ENCODE measurements at places on chromosomes 4 and X.

GRCh38 chr4:80240976-80241375, 25.5 kb upstream of the FGF5 start:
- DNase-seq: no peak

GRCh38 chrX:17032351-17032750, 85.9 kb downstream of the REPS2 start:
- no peak for DNase-seq

DNA sequence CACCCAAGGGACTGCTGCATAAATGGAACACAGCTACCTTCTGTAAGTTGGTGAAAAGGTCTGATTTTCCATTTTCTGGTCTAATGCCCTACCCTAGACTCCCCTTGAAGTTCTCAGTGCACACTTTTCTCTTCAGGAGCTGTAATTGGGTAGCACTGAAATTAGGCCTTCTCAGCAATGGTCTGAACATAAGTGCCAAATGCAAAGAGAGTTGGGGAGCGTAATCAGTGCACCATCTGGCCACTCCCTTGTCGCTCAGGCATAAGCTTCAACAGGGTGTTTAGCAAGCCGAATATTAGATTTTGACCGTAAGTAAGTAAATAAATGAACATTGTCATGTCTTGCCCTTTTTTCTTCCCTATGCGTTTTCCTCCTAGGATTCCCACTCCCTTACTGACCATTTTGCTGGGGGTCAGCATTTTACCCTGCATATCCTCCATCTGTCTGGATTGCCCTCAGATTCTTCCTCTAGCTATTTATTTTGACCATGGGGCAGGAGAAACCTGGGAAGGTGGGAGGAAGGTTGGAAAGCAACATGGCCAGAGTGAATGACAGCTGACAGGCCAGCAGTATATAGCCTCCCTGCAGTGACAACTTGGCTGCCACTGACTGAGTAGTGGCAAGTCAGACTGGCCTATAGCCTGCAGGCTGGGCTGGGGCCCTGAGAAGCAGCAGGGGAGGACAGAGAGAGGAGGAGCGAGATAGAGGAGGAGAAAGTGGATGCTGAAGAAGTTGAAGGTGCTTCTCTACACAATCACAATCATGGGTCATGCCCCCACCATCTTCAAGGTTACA, 2.7 kb downstream of the NHSL2 start:
- no peak for DNase-seq

DNA sequence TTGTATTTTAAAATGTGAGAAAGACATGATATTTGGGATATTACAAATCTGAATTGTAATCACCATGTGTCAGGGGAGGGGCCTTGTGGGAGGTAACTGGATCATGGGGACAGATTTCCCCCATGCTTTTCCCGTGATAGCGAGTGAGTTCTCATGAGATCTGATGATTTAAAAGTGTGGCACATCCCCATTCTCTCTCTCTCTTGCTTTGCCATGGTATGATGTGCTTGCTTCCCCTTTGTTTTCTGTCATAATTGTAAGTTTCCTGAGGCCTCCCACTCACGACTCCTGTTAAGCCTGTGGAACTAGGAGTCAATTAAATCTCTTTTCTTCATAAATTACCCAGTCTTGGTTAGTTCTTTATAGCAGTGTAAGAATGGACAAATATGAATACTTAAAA, 39.0 kb downstream of the CCDC158 start:
- DNase-seq: no peak

DNA sequence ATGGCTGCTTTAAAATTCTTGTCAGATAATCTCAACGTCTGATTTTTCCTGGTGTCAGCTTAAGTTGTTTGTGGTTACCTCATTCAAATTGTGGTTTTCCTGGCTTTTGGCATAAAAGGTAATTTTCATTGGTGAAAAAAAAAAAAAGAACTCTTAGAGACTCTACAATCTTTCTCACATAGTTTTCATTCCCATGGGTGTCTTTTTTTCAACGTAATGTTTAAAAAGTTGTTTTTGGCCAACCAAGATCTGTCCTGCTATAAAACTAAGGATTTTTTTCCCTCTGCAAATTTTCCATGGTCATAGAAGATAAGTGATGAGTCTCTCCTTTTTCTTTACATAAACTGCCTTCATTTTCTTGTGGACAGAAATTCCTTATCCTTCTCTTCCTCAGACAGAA, 28.9 kb upstream of the RPS6KA6 start:
- no peak for DNase-seq

GRCh38 chr4:78971776-78972175, 32.5 kb upstream of the PAQR3 start:
- DNase-seq: no peak

DNA sequence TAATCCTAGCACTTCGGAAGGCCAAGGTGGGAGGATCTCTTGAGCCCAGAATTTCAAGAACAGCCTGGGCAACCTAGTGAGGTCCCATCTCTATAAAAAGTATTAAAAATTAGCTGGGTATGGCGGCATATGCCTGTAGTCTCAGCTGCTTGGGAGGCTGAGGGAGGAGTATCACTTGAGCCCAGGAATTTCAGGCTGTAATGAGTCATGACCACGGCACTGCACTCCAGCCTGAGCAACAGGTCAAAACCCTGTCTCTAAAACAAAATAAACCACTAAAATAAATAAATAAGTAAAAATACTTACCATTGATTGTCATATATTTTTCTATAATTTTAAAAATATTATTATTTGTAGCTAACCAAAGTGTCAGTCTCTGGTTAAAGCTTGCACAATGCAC, 315.6 kb upstream of the SMIM31 start:
- DNase-seq: no peak

GRCh38 chrX:138255373-138255772, 456.1 kb downstream of the FGF13 start:
- DNase-seq: no peak

GRCh38 chr4:130044788-130045531, 949.0 kb downstream of the C4orf33 start:
- DNase-seq: no peak

- peak; percentile 96 for DNase-seq
Observed at GRCh38 chrX:77899081-77899828, at the start of gene COX7B. Gene COX7B, plus strand, starts transcription at chrX:77899468. Its CDS starts 86 bp downstream, at chrX:77899554.

GRCh38 chrX:46873746-46874145, 36.9 kb downstream of the RP2 start:
- no peak for DNase-seq

GRCh38 chr4:93320356-93320755, 508.2 kb upstream of the ATOH1 start:
- DNase-seq: no peak

DNA sequence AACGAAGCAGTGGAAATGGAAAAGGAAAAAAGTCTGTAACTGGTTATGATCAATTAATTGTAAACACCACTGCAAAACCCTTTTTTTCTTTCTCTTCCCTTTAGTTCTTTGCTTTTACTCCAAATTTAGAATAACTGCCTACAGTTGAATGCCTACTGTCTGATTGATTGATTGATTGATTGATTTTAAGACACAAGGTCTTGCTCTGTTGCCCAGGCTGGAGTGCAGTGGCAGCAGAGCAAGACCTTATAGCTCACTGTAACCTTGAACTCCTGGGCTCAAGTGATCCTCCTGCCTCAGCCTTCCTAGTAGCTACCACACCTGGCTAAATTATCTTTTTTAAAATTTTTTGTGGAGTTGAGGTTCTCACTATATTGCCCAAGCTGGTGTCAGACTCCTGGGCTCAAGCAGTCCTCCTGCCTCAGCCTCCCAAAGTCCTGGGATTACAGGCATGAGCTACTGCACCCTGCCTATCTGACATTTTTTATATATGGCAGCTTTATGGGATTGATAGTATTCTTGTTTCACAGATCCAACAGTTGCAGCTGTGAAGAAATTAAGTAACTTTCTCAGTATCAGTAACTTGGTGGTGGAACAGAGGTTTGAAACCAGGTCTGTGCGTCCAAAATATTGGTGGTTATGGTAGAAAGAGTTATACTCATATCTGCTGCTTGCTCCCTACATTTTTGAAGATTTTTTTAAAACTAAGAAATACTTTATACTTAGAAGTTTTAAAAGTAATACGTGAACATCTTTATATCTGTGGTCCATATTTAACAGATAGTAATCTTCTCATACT, 12.4 kb downstream of the UBE2K start:
- no peak for DNase-seq

DNA sequence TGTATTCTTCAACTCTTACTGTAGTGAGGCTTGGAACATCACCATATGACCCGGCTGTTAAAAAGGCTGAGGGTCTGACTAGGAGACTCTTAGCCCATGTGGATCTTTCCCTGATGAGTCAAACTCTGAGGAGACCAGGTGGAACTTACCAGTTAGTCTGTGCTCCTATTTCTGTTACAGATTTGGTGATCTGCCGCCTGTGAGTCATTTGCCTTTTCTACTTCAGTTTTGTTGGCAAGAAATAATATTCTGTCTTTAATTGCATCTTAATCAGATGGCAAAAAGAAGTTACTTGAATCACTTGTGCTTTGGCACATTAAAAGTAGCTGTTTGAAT, 48.4 kb downstream of the MTM1 start:
- DNase-seq: no peak

DNA sequence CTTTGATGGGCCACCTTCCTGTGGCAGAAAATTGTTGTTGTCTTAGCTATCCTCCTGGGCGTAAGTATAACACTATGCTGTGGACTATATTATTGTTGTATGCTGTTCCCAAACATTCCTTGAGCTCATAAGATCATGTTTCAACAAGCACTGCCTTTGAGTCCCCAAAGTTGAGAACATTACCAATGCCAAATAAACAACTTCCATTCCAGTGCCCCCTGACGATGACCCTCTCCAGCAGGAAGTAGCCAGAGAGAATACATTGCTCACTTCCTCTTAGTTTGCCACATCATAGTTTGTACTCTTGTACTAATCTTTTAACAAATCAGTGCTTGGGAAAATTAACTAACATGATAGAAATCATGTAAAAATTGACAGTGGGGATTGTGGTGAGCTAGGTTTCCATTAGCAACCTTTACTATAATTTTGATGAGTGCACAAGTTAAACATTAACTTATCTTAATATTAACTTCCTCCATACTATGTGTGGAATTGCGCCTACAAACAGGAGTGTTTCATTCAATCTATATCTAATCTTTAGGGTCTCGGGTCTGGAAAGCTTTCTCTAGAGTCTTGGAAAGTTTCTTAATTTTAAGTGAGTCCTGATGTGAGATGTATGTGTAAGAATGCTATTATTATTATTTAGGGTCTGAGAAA, 20.3 kb upstream of the DHX15 start:
- DNase-seq: no peak

- peak; percentile 81 for DNase-seq
Observed at GRCh38 chr4:118034053-118034785, at the start of gene NDST3. Gene NDST3, plus strand, starts transcription at chr4:118034486. Its CDS starts 19,425 bp downstream, at chr4:118053911.

GRCh38 chrX:134647477-134647877, 10.8 kb downstream of the PLAC1 start:
- DNase-seq: no peak

GRCh38 chrX:39896951-39897740, 200.6 kb downstream of the BCOR start:
- DNase-seq: no peak

DNA sequence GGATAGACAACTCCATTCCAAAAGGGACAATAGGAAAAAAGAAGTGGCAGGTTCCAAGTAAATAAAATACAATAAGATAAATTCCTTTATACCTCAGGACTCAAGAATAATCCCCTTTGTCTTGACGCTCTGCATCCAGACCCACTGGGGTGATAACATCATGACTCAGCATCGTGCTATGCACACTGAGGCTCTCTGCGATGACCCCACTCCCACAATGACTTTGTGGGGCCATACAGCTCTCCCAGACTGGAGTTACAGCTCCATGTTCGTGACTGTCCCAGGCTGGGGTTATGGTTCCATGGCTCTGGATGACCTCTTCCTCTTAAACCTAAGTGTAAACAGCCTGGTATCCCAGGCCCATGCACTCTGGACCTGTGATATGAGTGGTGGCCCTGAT, 254.5 kb upstream of the ADGRL3 start:
- no peak for DNase-seq

- DNase-seq: no peak
Observed at GRCh38 chrX:147478899-147479298, 432.8 kb upstream of the FMR1 start.

DNA sequence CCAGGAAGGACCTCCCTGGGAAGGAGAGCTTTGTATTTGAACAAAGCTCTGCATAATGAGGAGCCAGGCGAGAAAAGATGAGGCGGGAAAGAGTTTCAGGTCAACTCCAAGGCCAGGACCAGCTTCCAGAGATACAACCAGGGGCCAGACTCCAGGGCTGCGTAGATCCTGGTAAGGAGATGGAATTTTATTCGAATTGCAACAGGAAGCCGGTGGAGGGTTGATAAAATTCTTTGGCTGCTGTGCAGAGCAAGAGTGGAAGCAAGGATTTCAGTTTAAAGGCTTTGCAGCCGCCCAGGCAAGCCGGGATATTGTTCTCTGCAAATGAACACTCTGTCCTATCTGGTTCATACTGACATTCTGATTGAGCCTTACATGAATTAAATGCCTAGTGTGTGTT, 40.2 kb upstream of the CBR4 start:
- DNase-seq: no peak

DNA sequence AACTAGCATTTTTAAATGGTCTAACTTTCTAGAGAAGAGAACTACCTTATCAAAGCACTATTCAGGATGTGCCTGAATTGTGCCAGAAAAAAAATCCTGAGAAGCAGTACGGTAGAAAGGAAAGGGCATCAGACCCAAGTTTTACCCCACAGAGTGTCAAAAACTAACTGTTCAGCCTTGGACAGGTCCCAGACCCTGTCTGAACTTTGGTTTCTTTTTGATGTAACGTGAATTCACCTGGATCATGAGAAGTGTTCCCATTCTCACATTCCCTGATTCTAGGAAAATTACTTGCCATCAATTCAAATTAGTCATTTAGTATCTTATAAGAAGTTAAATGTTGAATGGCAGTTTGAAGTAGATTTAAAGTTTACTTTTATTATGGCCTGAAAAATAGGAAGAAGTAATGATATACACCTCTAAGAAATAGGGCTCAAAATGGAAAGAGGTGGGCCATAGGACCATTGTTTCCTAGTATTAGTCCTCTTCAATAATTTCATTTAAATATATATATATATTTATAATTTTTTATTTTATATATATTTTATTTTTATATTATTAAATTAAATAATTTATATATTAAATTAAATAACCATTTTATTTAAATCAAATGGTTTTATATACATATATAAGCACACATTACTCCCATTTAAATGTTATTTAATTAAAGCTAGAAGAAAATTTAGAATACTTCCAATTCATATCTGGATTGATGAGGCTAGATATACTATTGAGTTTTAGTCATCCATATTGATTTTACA, 181.9 kb upstream of the PPARGC1A start:
- DNase-seq: no peak

- no peak for DNase-seq
Observed at GRCh38 chr4:94171616-94172015, 36.0 kb upstream of the SMARCAD1 start.

- no peak for DNase-seq
Observed at GRCh38 chr4:178275671-178276360, 833.6 kb upstream of the AGA start.

- no peak for DNase-seq
Observed at GRCh38 chr4:102858828-102859464, 9.8 kb upstream of the CISD2 start.

DNA sequence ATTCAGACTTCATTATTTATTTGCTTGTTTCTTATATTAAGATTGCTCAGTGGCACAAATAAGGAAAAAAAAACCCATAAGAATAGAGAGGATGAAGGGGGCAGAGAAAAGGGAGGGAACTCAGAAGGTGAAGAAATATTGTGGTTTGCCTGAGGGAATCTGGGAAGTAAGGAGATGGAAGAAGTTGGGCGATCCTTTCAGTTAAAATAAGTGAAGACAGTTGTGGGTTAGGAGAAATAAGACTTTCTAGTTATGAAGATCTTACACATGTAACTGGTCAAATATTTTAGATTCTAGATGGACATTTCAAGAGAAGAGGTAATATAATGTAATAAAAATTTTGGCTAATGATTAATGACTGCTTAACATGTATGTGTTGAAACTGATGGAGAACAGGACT, 138.7 kb upstream of the LIMCH1 start:
- no peak for DNase-seq

All from NCI-H748 treated with DMSO at 0.1 percent for 48 hours (cell line).